A673 (cell line): ENCODE measurements at places on chromosomes 5 and 9.

DNA sequence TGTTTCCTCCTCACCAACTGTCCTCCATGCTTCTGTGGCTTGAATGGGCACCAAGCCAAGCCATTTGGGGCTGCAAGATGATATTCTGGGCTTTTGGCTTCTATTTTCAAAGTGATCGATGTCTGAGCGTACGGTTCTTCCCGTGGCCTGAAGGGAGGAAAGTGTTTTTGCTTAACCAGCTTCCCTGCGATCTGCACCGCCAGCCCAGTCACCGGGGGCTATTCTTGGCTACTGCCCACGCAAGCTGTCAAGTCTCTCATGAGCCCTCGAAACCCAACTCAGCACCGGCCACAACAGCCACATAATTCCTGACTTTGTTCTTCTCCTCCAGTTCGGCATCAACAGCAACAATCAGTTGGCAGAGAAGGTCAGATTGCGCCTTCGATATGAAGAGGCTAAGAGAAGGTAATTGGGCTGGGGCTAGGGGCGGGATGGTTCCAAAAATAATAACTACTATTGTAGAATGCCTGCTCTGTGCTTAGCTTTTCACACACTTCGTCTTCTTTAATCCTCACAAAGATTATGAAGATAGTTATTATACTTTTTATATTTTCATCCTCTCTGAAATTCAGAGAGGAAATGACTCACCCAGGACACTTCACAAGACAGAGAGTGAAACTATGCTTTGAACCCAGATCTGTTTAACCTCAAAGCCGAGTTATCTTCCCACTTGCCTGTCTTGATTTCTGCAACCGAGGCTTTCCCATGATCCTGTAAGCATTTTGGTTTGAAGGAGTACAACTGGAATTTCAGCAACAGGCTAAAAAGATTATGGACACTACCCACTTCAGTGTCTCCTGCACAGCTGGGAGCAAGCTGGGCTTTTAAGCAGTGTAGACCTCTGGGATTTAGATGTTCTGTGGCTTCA is 76.4 kb upstream of the RARS1 start:
- peak; percentile 50 for DNase-seq

DNA sequence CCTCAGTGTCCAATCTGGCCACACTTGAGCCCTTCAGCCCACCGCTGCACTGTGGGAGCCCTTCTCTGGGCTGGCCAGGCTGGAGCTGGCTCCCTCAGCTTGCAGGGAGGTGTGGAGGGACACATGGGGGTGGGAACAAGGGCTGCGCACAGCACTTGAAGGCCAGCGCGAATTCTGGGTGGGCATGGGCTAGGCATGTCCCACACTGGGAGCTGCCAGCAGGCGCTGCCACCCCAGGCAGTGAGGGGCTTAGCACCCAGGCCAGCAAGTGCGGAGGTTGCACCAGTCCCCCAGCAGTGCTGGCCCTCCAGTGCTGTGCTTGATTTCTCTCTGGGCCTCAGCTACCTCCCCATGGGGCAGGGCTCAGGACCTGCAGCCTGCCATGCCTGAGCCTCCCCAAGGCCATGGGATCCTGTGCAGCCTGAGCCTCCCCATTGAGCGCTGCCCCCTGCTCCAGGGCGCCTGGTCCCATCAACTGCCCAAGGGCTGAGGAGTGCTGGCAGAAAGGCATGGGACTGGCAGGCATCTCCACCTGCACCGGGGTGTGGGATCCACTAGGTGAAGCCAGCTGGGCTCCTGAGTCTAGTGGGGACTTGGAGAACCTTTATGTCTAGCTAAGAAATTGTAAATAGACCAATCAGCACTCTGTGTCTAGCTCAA is 148.2 kb downstream of the EMB start:
- no peak for DNase-seq

DNA sequence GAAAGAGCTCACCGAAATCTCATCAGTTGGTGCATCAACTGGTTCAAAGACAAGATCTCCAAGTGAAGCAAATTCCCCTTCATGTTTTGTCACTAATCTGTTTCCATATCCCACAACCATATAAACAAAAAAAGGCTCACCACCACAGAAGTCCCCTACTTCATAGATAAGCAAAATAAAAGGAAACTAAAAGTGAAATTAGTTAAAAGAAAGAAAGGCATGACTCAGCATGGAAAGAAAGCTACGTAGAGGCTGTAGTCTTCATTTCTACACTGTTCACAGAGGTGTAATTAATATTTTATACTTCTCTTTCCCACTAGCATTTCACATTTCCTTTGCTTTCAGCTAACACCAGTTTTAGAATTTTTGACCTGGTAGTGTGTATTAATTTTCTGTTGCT is 208.0 kb downstream of the CYLC2 start:
- DNase-seq, result no peak

GRCh38 chr9:92726971-92727715 is 37.5 kb downstream of the BICD2 start:
- DNase-seq, result no peak

DNA sequence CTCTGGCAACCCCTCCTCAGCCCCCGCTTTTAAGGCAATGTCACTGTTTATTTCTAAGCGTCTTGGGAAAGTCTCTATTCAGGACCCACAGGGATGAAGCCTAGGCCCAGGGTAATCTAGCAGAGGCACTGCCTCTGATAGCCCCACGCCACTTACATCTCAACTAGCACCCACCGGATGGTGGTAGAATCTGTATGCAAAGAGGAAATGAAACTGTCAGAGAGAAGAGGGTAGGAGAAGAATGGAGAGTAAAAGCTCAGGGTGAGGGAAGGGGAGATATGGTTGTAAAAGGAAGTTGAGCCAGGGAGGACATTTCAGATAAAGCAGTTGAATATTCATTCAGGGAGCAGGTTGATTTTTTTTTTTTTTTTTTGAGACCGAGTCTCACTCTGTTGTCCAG is 3.0 kb downstream of the FRRS1L start:
- no peak for DNase-seq

DNA sequence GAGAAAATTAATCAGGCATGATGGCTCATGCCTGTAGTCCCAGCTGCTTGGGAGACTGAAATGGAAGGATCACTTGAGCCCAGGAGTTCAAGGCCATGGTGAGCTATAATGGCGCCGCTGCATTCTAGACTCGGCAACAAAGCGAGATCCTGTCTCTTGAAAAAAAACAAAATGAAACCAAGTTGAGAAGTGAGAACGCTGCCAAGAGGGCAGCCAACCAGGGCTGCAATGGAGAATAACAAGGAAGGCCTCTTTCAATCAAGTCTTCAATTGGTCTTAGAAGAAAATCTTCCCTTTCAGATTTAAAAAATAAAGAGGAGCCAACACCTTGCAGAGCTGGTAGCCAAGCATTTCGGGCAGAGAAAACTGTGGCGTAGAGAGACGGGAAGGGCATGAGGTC is 14.7 kb downstream of the KIAA1958 start:
- DNase-seq, result no peak

DNA sequence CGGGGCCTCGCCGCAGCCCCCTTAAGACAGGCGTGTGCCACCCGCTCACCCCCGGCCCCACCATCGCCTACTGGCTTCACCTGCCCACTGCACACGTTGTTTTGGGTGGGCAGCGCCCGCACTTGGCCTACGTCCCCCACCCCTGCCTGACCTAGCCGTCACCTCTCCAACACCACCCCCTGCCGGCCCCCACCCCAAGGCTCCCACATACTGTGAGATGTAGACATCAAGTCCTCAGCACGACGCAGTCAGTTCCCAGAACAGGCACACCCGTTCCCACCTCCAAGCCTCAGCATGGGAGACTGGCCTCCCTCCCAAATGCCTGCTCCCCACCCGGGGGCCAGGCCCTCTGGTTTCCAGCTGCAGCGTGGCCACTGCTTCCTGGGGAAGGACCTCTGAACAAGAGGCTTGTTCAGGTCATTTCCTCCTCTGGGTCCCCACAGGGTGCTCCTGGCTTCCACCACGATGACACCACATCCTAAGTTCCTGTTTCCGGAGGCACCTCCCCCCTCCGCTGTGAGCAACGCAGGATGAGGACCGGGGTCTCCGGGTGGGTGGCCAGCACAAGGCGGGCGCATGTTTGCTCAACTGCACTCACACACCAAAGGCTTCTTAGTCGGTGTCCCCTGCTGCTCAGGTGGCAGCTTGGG is 11.3 kb downstream of the DBN1 start:
- DNase-seq, result no peak

GRCh38 chr5:61333954-61334867 is 2.2 kb downstream of the ZSWIM6 start:
- DNase-seq, result no peak

DNA sequence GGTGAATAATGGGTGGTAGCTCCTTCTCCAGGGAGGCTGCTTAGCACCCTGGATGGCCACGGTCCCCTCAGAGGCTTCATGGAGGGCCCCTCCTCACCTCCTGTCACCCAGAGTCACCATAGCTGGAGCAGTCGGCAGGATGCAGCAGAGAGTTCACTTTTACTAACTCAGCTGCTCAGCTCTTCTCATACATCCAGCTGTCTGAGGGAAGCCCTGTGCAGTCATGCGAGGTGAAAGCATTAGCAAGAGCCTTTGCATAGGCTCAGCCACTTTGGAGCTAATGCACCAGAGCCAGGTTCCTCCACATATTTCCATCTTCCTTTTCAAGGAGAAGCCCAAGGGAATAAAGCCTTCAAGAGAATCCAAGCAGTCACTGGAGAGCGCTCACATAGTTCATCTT is 499.2 kb downstream of the BNC2 start:
- no peak for DNase-seq

- DNase-seq, result no peak
These were observed 2.6 kb upstream of the TNFAIP8 start for GRCh38 chr5:119353213-119353612.

DNA sequence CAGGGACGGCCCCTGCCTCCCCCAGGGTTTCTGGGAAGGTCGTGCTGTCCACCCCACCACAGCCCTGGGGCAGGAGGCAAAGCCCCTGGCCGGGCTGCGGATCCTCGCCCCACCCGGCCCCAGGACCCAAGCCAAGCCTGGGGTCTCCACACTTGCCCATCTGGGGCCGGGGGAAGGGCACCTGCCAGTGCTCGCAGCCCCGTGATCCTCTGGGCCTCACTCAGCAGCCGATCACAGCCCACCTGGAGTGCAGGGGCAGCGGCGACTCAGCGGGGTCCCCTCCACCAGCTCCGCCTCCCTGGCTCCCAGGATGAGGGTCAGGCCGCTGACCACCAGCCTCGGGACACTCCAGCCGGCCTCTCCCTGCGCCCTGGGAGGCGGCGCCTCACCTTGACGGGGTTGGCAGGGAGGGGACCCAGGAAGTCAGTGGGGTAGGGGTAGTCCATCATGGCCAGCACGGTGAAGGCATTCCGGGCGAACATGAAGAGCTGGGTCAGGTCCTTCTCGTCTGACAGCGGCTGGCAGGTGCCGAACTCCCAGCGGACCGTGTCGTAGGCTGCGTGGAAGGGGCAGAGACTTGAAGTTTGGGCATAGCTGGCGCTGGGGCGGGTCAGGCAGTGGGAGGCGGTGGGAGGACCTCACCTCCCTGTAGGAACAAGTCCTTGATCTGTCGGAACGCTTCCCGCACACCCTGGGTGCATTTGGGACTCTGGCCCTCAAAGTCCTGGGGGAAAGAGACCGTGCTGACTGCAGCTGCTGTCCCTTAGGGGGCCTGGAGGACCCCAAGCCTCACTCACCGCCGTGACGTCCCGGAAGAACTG is 1.8 kb downstream of the DPP7 start:
- no peak for DNase-seq

- DNase-seq, result peak; percentile 62
These were observed 214.3 kb upstream of the GRIA1 start for GRCh38 chr5:153276151-153276550.

GRCh38 chr5:35860686-35861085 is 4.0 kb downstream of the IL7R start:
- no peak for DNase-seq

DNA sequence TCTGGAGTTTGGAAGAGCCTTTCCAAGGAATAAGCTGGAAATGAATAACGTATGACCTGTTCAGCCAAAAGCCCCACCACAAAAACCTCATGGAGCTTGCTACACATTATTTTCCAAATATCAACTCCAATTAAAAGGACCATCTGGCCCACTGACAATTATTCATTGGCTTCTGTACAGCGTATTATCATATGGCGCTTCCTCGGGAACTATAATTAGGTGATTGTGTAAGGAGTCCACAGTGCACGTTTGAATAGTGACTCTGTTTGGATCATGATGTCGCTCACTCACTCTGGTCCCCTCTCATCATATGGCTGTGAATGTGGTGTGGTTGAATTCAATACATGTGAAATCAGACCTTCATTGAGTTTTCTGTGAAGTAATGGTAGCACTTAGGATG is 52.1 kb downstream of the GDNF start:
- no peak for DNase-seq

- no peak for DNase-seq
These were observed 677.5 kb upstream of the ST8SIA4 start for GRCh38 chr5:101580591-101580990.

DNA sequence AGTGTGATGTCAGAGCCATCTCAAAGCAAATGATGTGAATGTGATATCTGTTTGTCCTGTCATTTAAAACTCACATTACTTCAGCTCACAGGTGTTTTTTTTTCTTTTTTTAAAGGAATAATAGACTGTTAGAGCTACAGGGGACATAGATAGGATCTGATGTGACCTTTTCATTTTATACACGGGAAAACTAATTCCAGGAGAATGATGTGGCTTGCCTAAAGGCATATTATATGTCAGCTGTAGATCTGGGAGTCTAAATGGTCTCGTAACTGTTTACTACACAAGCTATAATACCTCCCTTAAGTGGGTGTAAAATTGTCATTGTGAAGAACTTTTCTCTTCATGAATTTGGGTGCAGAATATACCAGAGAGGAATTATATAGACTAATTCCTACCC is 2.0 kb downstream of the NMUR2 start:
- no peak for DNase-seq

DNA sequence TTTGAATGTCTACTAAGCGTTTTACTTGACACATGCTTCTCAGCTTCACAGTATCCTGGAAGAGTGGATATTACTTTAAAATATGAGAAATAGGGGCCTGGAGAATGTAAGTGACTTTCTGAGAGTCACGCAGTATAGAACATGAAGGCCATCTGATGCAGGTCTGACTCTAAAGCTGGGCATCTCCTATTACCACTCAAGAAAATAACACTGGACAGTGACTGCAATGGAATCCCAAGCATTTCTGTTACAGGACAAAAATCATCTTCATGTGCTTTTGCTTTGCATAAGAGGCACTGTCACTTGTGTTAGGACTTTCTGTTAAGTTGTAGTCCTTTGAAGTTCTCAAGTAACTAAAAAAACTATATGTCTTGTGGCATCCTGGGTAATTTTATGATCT is 335.5 kb downstream of the FBXL7 start:
- no peak for DNase-seq

DNA sequence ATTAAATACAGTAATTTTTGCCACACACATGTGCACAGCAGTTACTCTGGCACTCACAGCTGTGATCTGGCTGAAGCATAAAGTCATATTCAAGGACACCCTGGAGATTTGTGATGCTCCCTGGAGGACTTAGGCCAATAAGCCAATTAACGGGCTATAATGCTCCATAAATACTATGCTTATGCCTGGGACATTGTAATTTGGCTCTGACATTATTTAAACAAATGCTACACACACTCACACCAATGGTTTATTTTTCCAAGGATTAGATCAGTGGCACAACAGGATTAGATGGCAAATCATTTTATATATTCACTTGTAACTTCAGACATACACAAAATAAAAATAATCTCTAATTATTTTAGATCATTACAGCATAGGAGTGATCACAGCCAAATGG is 111.2 kb downstream of the LMNB1 start:
- peak; percentile 43 for DNase-seq
